Glutamatergic neuron (in vitro differentiated cells): ENCODE measurements at places on chromosomes 5 and 9.

- peak; percentile 54 for DNase-seq
- no peak overlapping the region for H3K4me3 ChIP-seq
- peaks cover 2% of the 10 kb centered on the region for H3K27me3 ChIP-seq
- H3K36me3 ChIP-seq, result no peaks in the 10 kb centered on the region
- no peak overlapping the region for H3K27ac ChIP-seq
- H3K4me1 ChIP-seq, result peaks cover 17% of the 10 kb centered on the region
Observed at GRCh38 chr9:114487607-114488300, 17.5 kb downstream of the WHRN start.

GRCh38 chr5:170355601-170356098 lies 33.5 kb downstream of the KCNMB1 start:
- peaks cover 32% of the 10 kb centered on the region for H3K4me1 ChIP-seq
- no peak overlapping the region for H3K27ac ChIP-seq
- H3K4me3 ChIP-seq, result no peak overlapping the region
- peak; percentile 42 for DNase-seq
- H3K36me3 ChIP-seq, result no peaks in the 10 kb centered on the region

DNA sequence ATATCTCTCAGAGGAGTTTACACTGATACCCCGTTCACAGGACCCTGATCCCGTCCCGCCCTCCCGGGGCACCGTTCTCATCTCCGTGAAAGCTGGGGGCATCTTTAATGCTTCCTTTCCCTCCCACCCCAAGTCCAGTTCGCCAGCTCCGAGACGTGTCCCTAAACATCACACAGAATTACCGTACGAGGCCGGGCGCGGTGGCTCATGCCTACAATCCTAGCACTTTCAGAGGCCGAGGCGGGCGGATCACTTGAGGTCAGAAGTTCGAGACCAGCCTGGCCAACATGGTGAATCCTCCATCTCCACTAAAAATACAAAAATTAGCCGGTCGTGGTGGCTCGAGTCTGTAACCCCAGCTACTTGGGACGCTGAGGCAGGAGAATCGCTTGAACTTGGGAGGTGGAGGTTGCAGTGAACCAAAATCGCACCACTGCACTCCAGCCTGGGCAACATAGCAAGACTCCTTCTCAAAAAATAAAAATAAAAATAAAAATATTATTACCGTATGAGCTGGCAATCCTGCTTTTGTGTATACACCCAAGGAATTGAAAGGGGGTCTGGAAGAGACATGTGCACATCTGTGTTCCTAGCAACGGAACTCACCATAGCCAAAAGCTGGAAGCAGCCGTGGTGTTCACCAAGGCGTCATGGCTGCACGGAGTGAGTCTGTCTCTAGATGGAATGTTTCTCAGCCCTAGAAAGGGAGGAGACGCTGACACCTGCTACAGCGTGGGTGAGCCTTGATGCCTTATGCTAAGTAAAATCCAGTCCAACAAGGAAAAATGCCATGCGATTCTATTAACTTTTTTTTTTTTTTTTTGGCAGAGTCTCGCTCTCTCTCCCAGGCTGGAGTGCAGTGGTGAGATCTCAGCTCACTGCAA lies 1.2 kb upstream of the ABO start:
- H3K36me3 ChIP-seq, result peaks cover 16% of the 10 kb centered on the region
- no peak overlapping the region for H3K27ac ChIP-seq
- no peaks in the 10 kb centered on the region for H3K4me1 ChIP-seq
- DNase-seq, result no peak
- H3K4me3 ChIP-seq, result peak overlapping the region; percentile 43
- H3K27me3 ChIP-seq, result peaks cover 10% of the 10 kb centered on the region

DNA sequence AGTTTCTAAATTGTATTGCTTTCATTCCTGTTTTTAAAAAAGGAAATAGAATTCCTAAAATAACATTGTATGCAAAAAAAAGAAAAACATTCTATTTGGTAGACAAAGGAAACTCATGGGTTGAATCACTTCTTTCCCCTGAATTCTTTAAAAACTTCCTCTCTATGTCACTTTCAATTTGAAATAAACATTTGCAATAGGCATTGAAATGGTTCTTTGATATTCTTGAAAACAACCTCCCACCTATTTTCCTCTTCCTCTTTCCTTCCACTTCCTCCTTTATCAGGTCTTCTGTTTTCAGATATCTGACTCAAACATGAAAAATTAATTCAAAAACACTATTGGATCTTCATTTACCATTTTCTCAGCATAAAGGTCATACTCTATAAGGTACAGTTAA lies 442.0 kb upstream of the MEF2C start:
- H3K4me1 ChIP-seq, result no peaks in the 10 kb centered on the region
- no peak for DNase-seq
- H3K27ac ChIP-seq, result no peak overlapping the region
- H3K36me3 ChIP-seq, result peaks cover 4% of the 10 kb centered on the region
- H3K4me3 ChIP-seq, result no peak overlapping the region

GRCh38 chr9:14467675-14468374 lies 153.9 kb upstream of the NFIB start:
- no peak overlapping the region for H3K27ac ChIP-seq
- no peak for DNase-seq
- peaks cover 13% of the 10 kb centered on the region for H3K4me1 ChIP-seq
- H3K27me3 ChIP-seq, result no peaks in the 10 kb centered on the region
- H3K4me3 ChIP-seq, result no peak overlapping the region

DNA sequence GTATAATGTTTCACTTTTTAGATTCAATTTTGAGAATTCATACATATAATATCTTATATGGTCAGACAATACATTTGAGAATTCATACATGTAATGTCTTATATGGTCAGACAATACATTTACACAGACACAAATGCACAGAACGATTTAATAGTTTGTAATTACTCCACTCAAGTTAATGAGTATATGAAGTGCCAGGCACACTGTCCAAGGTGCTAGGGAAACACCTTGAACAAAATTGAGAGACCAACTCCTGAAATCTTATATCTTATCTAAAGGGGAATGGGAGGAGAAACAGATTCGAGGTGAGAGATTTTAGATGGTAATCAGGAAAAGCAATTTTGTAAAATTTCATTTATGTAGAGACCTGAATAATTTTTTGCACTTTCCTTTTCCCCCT lies 994.7 kb downstream of the CDH12 start:
- no peak overlapping the region for H3K27ac ChIP-seq
- no peaks in the 10 kb centered on the region for H3K27me3 ChIP-seq
- DNase-seq, result no peak
- no peak overlapping the region for H3K4me3 ChIP-seq

GRCh38 chr5:9928326-9928725 lies 298.2 kb upstream of the TAS2R1 start:
- no peak for DNase-seq
- peaks cover 2% of the 10 kb centered on the region for H3K27me3 ChIP-seq
- no peak overlapping the region for H3K27ac ChIP-seq
- H3K4me1 ChIP-seq, result peaks cover 1% of the 10 kb centered on the region

DNA sequence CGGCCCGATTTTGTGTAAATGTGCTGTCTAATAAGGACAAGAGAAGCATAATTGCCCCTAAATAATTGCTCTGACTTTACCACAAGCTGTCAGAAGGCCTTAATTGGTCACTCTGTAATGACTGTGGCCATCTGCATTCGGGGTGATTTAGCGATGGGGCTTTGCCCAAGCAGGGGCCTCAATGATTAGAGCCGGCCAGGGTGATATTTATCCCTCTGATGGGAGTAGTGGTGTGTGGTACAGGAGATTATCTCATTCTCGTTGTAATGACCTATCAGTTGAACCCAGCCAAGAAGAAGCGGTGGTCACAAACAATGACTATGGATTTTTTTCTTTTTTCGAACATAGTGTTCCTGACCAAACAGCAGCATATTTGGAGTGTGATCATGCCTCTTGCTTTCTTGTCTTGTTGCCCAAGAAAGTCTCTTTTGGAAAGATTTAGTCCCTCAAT lies 72.0 kb upstream of the SAP30L start:
- no peak overlapping the region for H3K27ac ChIP-seq
- H3K27me3 ChIP-seq, result no peaks in the 10 kb centered on the region
- H3K4me1 ChIP-seq, result peaks cover 31% of the 10 kb centered on the region
- no peak for DNase-seq
- peaks cover 4% of the 10 kb centered on the region for H3K36me3 ChIP-seq

GRCh38 chr5:53170746-53171349 lies 61.3 kb upstream of the MOCS2 start:
- no peak overlapping the region for H3K27ac ChIP-seq
- peaks cover 2% of the 10 kb centered on the region for H3K27me3 ChIP-seq
- H3K36me3 ChIP-seq, result no peaks in the 10 kb centered on the region
- H3K4me3 ChIP-seq, result no peak overlapping the region

DNA sequence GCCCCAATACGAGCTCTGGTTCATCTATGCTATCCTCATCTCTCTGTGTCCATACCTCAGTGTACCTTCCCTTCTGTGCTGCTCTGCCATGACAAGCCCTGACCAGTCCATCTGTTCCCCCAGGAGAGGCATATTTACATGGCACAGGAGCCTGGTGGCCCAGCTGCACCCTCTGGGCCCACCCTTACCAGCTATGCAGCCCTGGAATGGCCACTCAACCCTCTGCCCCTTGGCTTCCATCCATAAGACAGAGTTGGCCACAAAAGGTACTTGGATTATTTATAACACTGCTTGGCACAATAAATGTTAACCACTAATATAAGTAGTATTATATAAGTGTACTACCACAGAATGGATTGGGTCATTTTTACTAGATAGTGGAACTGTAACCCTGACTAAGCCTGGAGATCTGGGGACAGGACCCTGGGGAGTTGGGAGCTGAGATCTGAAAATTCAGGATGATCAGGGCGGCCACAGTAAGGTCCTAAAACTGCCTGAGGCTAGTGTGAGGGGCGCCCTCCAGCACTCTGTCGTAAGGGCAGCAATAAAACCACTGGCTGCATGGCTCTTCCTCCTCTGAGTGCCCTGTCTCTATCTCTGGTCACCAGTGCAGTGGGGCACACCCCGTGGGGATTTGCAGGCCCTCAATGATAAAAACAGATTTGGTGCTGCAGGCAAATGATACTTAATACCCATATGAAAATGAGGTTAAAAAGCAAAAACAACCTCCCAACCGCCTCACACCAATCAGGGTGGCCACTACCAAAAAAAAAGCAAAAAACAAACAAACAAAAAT lies 65.8 kb downstream of the SEMA4D start:
- peaks cover 30% of the 10 kb centered on the region for H3K4me1 ChIP-seq
- H3K4me3 ChIP-seq, result peak overlapping the region; percentile 38
- no peak for DNase-seq

- DNase-seq, result no peak
- H3K27me3 ChIP-seq, result no peaks in the 10 kb centered on the region
- no peak overlapping the region for H3K4me3 ChIP-seq
Observed at GRCh38 chr5:107874795-107875194, 204.1 kb upstream of the EFNA5 start.

- DNase-seq, result no peak
- H3K4me1 ChIP-seq, result peaks cover 57% of the 10 kb centered on the region
- H3K27ac ChIP-seq, result peak overlapping the region; percentile 94
- H3K4me3 ChIP-seq, result peak overlapping the region; percentile 63
- peaks cover 29% of the 10 kb centered on the region for H3K27me3 ChIP-seq
- peaks cover 23% of the 10 kb centered on the region for H3K36me3 ChIP-seq
Observed at GRCh38 chr9:34559624-34560455, 29.7 kb downstream of the CNTFR start.

DNA sequence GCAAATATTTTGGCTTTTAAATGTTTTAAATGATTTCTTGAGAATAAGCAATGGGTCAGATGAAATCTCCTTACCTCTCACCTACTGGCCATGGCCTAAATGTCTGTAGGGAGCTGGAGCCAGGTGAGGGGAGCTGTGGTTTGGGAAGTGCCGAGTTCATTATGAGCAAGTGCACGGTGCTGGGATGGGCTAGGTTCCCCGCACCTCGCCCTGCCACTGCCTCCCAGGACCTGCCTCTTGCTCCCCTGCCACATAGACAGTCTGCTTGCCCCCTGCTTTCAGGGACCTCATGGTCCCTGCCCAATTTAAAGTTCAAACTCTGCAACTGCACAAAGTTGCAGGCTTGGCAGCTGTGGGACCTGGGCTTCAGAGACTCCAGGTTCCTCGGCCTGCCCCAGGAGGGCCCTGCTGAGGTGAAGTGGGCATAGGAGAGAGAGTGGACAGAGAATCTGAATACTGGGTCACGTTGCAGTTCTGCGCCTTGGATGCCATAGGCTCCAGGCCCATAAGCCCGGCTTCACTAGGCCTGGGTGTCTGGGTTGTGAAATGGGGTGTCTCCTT lies 5.4 kb downstream of the OR13J1 start:
- DNase-seq, result no peak
- H3K4me1 ChIP-seq, result peaks cover 4% of the 10 kb centered on the region
- H3K4me3 ChIP-seq, result no peak overlapping the region
- H3K27ac ChIP-seq, result no peak overlapping the region
- H3K36me3 ChIP-seq, result no peaks in the 10 kb centered on the region

- peaks cover 4% of the 10 kb centered on the region for H3K4me1 ChIP-seq
- no peak overlapping the region for H3K27ac ChIP-seq
- no peak overlapping the region for H3K4me3 ChIP-seq
Observed at GRCh38 chr5:117315170-117315569, 740.5 kb upstream of the SEMA6A start.

GRCh38 chr5:179734536-179735164 lies 2.0 kb downstream of the MAML1 start:
- H3K27ac ChIP-seq, result peak overlapping the region; percentile 20
- peak overlapping the region; percentile 89 for H3K4me3 ChIP-seq
- peaks cover 5% of the 10 kb centered on the region for H3K4me1 ChIP-seq
- no peaks in the 10 kb centered on the region for H3K36me3 ChIP-seq
- DNase-seq, result no peak
- peaks cover 3% of the 10 kb centered on the region for H3K27me3 ChIP-seq

DNA sequence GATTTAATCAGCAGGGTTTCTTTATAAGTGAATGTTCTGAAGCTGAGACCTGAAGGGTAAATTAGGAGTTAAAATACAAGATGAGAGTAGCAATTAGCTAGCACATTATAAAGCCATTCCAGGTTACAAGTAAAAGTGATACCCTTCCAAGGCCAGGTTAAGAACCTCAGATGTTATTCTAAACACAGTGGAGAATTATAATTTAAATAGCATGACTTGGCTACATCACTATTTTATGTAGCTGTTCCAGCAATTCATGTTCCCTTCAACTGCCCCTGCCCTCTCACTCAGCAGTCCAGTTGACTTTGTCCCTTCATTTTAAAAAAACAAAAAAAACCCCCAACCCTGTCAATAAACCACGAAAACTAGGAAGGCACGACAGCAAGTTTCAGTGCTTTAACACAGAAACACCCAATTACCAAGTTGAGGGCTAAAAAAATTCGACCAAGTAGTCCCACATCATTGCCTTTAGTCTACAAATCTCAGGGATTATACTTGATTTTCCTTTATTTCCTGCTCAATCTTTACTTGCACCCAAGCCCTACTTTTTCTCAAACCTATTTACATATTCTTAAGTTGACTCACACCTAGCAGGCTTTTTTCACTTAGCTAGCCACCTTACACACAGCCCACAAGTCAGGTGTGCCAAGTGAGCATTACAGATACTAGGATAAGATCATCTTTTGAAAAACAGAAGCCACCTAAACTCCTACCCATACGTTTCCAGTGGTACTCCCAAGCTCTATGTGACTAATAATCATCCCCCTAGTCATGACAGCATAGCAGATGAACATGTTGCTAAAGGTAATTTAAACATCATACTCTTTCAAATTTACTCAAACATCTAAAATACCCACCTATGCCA lies 3.4 kb downstream of the RPL37 start:
- H3K4me3 ChIP-seq, result no peak overlapping the region
- H3K4me1 ChIP-seq, result peaks cover 7% of the 10 kb centered on the region
- DNase-seq, result no peak
- no peak overlapping the region for H3K27ac ChIP-seq
- no peaks in the 10 kb centered on the region for H3K36me3 ChIP-seq
- H3K27me3 ChIP-seq, result peaks cover 15% of the 10 kb centered on the region

GRCh38 chr9:18459962-18460584 lies 13.9 kb upstream of the ADAMTSL1 start:
- no peaks in the 10 kb centered on the region for H3K36me3 ChIP-seq
- no peaks in the 10 kb centered on the region for H3K4me1 ChIP-seq
- H3K4me3 ChIP-seq, result no peak overlapping the region
- no peak overlapping the region for H3K27ac ChIP-seq
- DNase-seq, result no peak
